ENCODE measurements at places on chromosomes 7 and 10.

- no peak for DNase-seq
Observed at GRCh38 chr7:38169847-38170246, 8.2 kb upstream of the STARD3NL start.

DNA sequence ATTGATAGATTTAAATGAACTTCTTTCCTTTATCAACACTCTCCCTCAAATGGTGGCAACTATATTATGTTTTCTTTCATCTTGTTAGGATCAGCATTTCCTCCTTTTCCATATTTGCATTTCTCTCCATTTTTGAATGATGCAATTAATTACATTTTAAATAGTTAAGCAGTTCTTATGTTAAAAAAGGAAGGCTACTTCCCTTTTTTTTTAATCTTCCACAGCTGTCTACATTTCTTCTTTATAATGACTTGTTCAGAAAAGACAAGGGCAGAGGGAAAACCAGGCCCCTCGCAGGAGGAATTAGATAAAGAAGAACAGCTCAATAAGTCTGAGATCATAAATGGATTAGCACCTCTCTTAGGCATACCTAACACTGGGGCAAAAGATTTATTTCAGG, 208.9 kb downstream of the ARL4A start:
- no peak for DNase-seq

- peak; percentile 76 for DNase-seq
Observed at GRCh38 chr10:100510533-100511308, 8.9 kb downstream of the SEC31B start.

- no peak for DNase-seq
Observed at GRCh38 chr7:158399762-158400161, 187.9 kb downstream of the PTPRN2 start.

DNA sequence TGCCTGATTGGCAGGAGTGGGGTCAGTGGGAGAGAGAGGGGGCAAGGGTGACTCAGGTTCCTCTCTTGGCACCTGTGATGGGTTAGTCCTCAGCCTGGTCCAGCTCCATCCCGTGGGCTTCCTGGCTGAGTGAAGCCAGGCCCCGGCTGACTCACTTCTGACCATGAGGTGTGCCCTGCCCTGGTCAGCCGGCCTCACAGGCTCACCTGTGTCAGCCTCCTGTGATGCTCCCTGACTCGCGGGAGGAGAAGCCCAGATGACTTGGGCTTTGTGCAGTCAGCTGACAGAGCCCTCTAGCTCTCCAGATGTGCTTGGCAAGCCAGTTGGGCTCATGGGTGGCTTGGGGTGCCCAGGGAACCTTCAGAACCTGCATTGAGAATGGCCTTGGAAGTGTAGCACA, 16.0 kb upstream of the PPIF start:
- no peak for DNase-seq

DNA sequence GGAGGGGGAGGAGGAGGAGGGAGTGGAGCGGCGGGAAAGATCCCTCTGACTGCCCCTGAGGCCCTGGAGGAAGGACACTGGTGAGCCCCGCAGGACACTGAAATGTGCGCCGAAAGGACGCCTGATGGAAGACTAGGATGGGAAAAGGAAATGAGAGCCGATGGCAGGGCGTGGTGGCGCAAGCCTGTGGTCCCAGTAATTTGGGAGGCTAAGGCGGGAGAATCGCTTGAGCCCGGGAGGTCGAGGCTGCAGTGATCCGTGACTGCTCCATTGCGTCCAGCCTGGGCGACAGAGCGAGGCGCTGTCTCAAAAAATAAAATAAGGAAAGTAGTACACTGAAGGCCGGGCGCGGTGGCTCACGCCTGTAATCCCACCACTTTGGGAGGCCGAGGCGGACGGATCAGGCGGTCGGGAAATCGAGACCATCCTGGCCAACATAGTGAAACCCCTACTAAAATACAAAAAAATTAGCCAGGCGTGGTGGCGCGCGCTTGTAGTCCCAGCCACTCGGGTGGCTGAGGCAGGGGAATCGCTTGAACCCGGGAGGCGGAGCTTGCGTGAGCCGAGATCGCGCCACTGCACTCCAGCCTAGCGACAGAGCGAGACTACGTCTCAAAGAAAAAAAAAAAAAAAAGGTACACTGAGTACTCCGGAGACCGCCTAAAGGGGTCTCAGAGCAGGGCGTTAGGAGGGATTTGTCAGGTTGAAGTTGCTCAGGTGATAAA, 561 bp upstream of the HNRNPF start:
- DNase-seq: peak; percentile 84

- no peak for DNase-seq
Observed at GRCh38 chr10:48993627-48994026, 54.0 kb upstream of the LRRC18 start.
